ENCODE measurements at places on chromosomes 2 and 18. TPM values are rescaled to one million over a fixed set of nuclear protein-coding genes. Genes with fewer than 3 reads are reported as not detected.

The METTL21A gene
- 10.1 TPM for total RNA-seq

The TMEM37 gene
- not detected for total RNA-seq

The KHK gene
- 0.34 TPM for total RNA-seq

The KCNIP3 gene
- total RNA-seq = 1.6 TPM

The FHL2 gene
- total RNA-seq = 60.8 TPM

The EPAS1 gene
- total RNA-seq = 223 TPM

The WDPCP gene
- 5.8 TPM for total RNA-seq

The AP1S3 gene
- 70.7 TPM for total RNA-seq

The TUBA3E gene
- total RNA-seq = not detected

The MARCO gene
- 0.07 TPM for total RNA-seq

The MEP1B gene
- under 0.01 TPM for total RNA-seq

The RANBP2 gene
- total RNA-seq = 80.0 TPM

Data from nasal cavity respiratory epithelium epithelial cell of viscerocranial mucosa (primary cell).